ENCODE measurements at places on chromosomes 5 and 9.

- no peak for DNase-seq
Measured at GRCh38 chr9:7293091-7293490, 506.5 kb downstream of the DMAC1 start.

GRCh38 chr5:91126888-91127287 lies 256.2 kb downstream of the ARRDC3 start:
- DNase-seq, result no peak

- no peak for DNase-seq
Measured at GRCh38 chr5:125882061-125882460, 541.1 kb upstream of the GRAMD2B start.

- no peak for DNase-seq
Measured at GRCh38 chr9:31700252-31701045, 684.0 kb upstream of the ACO1 start.

DNA sequence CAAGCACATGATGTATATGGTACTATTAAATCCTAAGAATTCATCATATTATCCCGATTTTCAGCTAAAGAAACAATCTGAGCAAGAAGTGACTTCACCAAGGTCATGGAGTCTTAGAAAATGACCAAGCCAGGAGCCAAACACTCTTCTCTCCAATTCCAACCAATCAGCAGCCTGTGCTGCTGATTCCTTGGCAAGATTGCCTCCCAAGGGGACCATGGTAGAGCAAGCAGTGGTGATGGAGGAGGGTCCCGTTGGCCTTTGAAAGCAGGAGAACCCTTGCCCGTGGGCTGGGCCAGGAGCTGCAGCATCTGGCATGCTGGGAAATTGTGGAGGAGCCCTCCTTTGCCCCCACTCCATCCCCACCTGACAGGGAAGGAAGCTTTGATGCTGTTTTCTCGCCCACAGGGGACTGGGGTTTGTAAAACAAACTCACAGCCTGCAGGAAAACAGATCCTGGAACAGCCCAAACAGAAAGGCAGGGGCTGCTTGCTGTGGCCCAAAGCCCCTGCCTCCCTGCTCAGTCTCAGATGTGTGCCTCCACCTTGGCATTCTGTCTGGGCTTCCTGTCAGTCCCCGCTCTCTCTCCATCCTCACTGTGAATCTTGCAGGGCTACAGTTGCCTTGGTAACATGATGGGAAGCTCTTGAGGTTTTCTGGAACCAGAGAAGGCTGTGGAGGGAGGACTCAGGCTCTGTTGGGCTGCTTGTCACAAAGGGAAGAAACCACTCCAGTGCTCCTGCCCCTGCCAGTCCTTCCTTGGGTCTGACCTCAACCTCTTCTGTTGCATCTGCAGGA lies 70.8 kb upstream of the HSPA9 start:
- DNase-seq, result no peak

DNA sequence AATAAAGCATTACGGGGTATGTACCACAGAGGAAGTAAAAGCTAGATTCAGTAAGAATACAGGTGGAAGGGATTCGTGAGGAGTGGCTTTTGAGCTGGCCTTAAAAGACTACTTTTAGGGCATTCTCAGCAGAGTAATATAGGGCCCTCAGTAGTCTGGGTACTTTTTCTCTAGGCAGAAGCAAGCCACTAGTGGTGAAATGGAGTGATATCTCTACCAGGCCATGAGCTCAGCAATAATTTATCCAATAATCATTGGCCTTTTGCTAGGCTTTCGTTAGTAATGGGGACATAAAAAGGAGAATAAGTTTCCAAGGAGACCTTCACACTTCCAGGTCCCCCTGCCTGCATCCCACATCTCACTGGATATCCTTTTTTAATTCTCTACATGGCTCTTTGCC lies 1.7 kb downstream of the POLR3G start:
- DNase-seq, result no peak

DNA sequence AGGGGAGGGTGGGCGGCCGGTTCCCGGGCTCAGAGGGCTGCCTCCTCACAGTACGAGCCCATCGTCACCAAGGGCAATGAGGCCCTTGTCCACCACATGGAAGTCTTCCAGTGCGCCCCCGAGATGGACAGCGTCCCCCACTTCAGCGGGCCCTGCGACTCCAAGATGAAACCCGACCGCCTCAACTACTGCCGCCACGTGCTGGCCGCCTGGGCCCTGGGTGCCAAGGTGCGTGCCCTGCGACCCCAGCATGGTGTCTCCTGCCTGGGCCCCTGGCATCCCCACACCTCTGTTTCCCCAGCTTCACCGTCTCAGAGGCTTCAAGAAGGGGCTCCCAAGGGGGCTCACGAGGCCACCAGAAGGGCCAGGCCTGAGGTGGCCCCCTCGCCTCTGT lies 7.2 kb downstream of the DBH start:
- no peak for DNase-seq

GRCh38 chr9:114591291-114591787 lies 3.8 kb downstream of the ATP6V1G1 start:
- no peak for DNase-seq

DNA sequence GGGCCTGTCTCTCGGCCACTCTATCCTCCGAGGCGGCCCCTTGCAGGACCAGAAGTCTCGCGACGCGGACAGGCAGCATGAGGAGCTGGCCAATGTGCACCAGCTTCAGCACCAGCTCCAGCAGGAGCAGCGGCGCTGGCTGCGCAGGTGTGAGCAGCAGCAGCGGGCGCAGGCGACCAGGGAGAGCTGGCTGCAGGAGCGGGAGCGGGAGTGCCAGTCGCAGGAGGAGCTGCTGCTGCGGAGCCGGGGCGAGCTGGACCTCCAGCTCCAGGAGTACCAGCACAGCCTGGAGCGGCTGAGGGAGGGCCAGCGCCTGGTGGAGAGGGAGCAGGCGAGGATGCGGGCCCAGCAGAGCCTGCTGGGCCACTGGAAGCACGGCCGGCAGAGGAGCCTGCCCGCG lies 283.5 kb downstream of the ARHGEF28 start:
- DNase-seq, result no peak

- no peak for DNase-seq
Measured at GRCh38 chr9:78666818-78667414, 370.0 kb downstream of the PSAT1 start.

GRCh38 chr5:127254729-127255284 lies 35.8 kb upstream of the MEGF10 start:
- DNase-seq, result peak; percentile 22

- DNase-seq, result no peak
Measured at GRCh38 chr5:63878788-63879187, 83.5 kb downstream of the HTR1A start.

- no peak for DNase-seq
Measured at GRCh38 chr5:172659570-172659908, 18.5 kb downstream of the NEURL1B start.

DNA sequence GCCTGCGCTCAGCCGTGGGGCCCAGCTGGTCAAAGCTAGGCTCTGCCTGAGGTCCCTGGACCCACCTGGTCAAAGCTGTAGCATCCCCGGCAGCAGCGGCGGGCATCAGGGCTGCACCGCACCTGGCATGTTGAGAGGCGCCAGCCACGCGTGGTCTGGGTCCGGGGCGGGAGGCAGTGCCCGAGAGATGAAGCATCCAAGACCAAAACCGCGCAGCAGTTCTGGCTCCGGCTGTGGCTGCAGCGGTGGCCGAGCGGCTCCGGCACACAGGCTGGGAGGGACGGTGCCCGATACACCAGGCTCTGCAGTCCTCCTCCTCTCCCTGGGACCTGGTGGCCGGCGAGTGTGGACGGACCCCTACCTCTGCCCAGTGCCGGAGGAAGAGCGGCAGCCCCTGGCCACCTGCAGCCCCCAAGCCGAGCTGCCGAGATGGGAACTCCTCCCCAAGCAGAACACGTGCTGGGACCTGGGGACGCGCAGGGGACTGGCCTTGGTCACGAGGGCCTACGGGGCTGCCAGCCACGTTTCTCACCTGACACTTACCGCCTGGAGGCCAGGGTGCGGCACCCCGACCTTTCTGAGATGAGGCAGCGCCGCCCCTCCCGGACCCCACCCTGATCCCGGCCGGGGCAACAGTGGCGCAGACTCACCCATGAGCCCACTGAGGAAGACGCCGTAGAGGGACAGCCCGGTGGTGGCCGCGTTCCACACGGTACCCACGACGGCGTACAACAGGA lies 33.0 kb downstream of the SLC9A3 start:
- no peak for DNase-seq

GRCh38 chr5:74123929-74124328 lies 497.9 kb downstream of the ARHGEF28 start:
- DNase-seq, result no peak

DNA sequence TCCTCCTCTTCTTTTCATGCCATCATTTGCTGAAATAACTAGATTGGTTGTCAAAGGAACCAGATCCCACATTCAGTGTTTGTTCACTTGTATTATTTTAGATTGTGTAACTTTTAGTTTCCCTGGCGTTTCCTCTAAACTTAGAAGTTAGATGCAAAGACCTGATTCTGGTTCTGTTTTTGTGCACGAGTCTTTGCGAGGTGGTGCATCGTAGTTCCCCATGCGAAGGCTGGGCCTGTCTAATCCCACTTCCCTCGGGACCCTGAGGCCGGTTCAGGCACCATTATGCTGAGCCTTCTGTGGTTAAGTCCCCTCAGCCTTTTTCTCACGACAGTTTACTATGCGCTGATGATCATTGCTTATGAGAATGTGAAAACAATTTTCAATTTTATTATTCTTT lies 219.1 kb upstream of the OTULINL start:
- DNase-seq, result no peak

DNA sequence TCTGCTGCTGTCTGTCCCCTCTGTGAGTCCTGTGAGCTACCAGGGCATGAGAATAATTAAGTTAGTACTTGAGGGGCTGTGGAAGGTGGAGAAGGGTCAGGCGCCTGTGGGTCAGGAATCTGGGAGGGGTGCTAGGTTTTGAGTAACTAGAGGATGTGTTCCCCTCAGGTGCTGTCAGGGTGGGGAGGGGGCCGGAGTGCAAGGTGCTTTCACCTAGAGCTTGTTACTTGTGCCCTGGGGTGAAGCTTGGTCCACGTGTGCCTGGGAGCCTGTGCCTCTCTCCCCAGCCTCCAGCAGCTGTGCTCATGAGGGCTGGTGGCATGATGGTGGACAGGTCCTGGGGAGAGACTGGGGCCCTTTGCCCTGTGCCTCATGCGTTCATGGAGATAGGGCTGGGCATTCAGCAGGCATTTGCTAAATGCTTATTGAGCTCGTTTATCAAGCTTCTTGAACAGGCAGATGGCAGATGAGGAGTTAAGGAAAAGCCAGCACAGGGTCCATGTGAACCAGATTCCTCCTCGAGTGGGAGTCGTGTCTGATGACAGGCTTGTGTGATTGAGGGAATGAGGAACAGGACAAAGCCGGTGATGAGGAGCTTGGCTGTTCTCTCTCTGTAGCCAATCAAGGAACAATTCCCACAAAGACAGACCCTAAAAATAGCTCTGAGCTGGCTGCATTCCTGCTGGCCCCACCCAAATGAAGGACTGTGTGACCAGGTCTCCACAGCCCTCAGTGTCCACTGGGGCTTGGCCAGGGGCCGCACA lies 40.9 kb downstream of the CACNA1B start:
- no peak for DNase-seq

GRCh38 chr9:112945620-112946208 lies 55.0 kb upstream of the SLC46A2 start:
- DNase-seq, result no peak

DNA sequence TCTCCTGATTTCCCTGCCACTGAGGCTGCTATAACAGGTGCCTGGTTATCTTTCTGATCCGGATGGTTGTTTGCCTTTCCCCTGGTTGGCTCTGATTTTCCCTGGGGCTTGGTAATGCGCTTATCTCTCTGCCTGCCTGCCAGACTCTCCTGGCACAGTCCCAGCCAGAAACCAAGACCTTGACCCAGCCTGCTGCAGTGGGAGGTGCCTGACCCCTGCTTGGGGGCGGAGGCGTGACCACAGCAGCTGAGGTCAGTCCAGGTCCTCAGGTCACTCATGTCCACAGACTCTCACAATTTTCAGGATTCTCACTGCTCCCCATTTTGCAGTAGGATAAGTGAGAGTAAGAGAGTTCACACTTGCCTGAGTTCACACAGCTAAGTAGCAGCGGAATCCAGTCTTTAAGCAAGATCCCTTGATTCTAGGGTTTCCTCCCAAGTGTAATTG lies 24.4 kb upstream of the SYNPO start:
- DNase-seq, result no peak

- DNase-seq, result no peak
Measured at GRCh38 chr5:176878906-176879662, 20.1 kb downstream of the HK3 start.

- DNase-seq, result no peak
Measured at GRCh38 chr5:128673000-128673399, 135.0 kb upstream of the FBN2 start.

GRCh38 chr5:159120446-159120845 lies 20.7 kb upstream of the EBF1 start:
- no peak for DNase-seq

GRCh38 chr9:127557466-127557869 lies 54.6 kb upstream of the STXBP1 start:
- DNase-seq, result no peak

GRCh38 chr5:112372543-112372942 lies 46.5 kb downstream of the EPB41L4A start:
- DNase-seq, result no peak

- DNase-seq, result no peak
Measured at GRCh38 chr9:14960881-14961280, 50.7 kb upstream of the FREM1 start.

GRCh38 chr5:85345818-85346217 lies 961.1 kb upstream of the EDIL3 start:
- DNase-seq, result no peak

DNA sequence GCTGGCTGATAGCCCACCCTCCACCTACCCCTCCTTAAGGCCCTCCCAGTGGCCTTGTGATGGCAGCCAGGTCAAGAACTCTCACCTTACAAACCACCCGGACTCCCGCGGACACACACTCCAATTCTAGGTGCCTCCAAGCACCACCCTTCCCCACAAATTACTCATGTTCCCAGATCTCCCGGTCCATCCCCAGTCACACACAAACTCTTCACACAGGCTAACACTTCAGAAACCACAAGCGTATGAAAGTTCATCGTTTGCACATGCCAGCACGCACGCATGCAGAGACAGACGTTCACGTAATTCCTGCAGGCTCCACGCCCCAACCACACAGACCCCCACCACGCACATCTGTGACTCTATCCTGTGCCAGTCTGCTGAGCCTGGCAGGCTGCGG lies 18.0 kb downstream of the NR5A1 start:
- DNase-seq, result no peak

- no peak for DNase-seq
Measured at GRCh38 chr5:147276497-147276896, 41.7 kb downstream of the STK32A start.
